ENCODE measurements at places on chromosomes 6 and 20.

- no peak for DNase-seq
Observed at GRCh38 chr6:116369964-116370759, 585 bp upstream of the DSE start.

- DNase-seq, result no peak
Observed at GRCh38 chr6:23478312-23478711, 647.7 kb upstream of the NRSN1 start.

DNA sequence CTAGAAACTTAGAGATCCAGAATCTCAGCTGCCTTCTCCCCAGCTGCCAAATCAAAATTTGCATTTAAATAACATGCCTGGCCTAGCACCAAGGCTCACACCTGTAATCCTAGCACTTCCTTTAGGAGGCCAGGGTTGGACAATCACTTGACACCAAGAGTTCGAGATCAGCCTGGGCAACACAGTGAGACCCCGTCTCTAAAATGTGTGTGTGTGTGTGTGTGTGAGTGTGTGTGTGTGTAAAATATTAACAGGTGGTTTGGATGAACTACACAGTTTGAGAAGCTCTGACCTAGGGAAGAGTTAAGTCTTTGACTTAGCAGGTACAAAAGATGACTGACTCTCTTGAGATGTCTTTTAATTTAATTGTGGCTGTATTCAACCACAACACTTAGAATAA lies 20.2 kb upstream of the CD2AP start:
- DNase-seq, result no peak

GRCh38 chr6:84086545-84087429 lies 53.2 kb downstream of the MRAP2 start:
- no peak for DNase-seq

GRCh38 chr6:14550822-14551221 lies 433.2 kb downstream of the CD83 start:
- DNase-seq, result no peak

DNA sequence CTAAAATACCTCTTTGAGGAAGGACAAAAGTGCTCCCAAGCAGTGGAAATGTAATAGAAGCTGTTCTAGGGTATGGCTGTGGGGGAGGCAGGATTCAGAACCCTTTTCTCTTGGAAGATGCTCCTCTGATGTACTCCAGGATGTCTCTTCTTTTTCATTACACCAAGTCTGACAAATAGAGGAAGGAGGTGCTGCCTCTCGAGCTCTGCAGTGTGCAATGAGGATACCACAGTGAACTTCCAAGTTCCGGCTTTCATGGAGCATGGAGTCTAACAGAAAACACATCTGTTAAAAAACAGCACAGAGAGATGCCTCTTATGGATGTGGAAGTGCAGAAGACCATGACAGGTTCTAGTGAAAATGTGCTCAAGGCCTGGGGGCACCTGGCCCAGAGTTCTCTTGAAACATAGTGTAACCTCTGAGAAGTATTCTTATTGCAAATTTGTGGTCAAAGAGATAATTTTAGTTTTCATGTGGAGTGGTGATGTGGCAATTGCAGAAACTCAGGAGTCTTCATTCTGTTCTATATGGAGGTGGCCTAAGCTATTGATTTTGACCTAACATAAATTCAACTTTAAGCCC lies 362.0 kb upstream of the CITED2 start:
- DNase-seq, result no peak

DNA sequence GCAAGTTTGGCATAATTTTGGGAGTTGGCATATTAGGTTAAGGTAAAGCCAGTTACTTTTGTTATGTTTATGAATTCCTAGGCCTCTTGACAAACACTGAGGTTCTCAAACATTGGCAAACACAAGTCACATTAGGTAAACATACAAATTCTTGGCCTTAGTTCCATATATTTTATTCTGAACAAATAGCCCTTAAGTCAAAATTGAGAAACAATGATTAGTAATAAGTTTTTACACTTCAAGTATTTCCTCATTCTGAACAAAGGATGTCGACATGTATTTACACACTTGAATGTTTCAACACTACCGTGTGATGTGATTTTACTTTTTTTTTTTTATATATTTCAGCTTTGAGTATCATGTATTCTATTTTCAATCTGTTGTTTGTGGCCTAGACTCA lies 3.8 kb upstream of the ECHDC1 start:
- no peak for DNase-seq

GRCh38 chr6:74853991-74854390 lies 351.9 kb downstream of the COL12A1 start:
- no peak for DNase-seq

DNA sequence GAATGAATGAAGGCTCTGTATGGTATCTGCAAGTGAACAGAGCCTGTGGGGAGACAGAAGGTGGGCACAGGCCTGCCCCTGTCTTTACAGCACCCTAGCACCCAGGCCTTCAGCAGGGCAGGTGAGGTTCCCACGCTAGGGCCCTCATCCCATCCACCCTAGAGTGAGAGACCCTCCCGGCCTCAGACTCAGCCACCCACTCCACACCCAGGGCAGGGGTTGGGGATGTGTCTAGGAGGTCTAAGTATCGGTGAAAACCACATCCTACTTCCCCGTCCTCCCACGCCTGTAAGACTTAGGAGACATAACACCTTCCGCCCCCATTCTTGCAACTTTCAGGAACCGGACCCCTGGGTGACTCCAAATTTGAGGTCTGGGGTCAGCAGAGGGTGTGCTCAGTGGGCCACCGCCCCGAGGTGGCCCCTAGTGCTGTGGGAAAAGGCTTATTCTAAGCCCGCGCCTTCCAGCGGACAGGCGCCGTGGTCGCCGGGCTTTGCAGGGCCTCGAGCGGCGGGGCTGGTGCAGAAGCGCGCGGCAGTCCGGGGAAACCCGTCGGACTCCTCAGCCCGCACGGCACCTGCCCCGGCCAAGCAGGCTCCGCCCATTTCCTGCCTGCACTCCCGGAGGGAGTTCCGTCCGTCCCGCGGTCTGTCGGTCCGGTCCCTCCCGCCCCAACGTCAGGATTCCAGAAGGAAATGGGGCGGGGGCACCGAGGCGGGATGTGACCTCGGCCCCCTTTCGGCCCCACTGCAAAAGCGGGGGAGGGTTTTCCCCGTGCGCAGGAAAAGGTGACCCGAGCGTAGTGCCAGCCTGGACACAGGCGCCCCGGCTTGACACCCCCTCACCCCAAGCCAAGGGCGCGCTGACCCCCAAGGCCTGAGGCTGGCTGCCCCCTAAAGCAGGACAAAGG lies 868 bp downstream of the SAMD10 start:
- DNase-seq, result peak; percentile 39

GRCh38 chr20:62066339-62066982 lies 780 bp upstream of the TAF4 start:
- peak; percentile 34 for DNase-seq

DNA sequence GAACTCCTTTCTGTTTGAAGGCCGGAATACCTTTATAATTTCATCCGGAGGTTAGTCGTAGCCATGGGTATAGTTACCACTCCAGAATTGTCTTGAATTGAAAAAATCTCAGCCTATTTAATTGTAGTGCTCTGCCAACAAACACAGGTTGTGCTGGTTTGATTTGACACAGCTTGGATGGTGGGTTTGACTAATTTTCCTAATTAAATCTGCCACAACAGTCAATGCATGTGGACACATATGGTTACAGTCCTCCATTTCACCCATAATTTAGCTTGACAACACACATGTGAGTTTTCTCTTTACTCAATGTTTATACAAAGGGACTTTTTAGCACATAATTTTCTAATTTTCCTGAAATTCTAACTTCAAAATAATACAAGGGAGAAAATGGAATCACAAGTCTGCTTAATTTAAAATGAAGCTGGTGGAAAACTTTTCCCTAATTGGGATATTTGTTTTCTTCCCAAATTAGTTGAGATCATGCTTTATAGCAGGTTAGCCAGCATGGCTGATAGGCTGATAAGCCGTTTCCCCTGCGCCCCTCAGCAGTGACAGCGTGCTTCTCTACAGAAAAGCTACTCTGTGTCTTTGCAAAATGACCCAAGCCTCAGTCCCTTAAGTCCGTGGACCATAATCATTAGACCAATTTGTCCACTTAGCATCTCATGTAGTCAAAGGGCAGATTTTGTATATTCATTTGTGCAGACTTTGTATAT lies 463.5 kb upstream of the FLRT3 start:
- no peak for DNase-seq

GRCh38 chr6:4451081-4451480 lies 315.7 kb upstream of the ECI2 start:
- no peak for DNase-seq

- DNase-seq, result no peak
Observed at GRCh38 chr20:34495916-34496315, 20.3 kb upstream of the DYNLRB1 start.

- DNase-seq, result peak; percentile 92
Observed at GRCh38 chr6:125913864-125914351, 42.7 kb upstream of the HINT3 start.

- no peak for DNase-seq
Observed at GRCh38 chr6:147973806-147974205, 368.8 kb upstream of the SASH1 start.

DNA sequence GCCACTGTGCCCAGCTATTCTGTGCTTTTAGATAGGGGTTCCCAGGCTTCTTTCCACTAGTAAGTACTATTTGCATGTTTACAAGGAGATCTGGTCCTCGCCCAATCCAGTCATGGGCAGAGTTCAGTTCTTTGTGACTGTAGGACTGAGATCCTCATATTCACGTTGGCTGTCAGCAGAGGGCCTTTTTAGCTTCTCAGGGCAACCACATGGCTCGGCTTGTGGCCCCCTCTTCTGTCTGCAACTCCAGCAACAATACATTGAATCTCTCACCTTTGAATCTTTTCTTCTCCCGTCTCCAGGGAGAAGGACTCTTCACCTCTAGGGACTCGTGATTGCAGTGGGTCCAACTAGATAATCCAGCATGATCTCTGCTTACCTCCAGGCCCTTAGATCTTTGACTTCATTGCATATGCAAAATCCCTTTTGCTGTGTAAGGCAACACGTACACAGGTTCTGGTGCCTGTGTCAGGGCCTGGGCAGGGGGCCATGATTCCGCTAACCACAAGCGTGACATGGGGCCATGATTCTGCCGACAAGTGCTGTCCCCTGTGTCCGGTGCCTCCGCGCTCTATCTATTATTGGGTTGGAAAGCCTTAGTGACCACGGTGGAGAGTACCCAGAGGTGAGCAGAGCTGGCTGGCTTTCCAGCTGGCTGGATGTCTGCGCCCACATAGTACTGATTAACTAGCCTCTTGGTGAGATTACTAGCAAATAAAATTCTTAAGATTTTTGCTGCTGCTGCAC lies 5.1 kb downstream of the CCR6 start:
- DNase-seq, result no peak

GRCh38 chr6:40274058-40274457 lies 313.1 kb downstream of the LRFN2 start:
- no peak for DNase-seq

- no peak for DNase-seq
Observed at GRCh38 chr20:63061771-63062100, 55.0 kb upstream of the BHLHE23 start.

DNA sequence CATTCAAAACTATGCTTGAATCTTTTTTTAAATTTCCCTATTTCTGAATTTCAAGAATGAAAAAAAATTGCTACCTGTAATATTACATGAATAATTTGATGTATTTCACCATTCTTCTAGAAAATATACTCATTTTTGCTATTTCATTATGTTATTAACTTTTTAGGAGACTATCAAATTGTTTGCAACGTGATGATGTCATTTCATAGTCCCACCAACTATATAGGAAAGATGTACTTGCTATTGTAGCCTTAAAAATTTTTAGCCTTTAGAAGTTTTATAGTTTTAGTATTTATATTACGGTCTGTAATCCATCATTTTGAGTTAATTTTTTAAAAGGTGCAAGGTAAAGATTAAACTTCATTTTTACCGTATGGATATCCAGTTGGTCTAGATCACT lies 81.4 kb upstream of the AHI1 start:
- no peak for DNase-seq

GRCh38 chr6:29666826-29667130 lies 9.9 kb downstream of the MOG start:
- no peak for DNase-seq

GRCh38 chr6:42255050-42255449 lies 37.4 kb upstream of the MRPS10 start:
- no peak for DNase-seq

DNA sequence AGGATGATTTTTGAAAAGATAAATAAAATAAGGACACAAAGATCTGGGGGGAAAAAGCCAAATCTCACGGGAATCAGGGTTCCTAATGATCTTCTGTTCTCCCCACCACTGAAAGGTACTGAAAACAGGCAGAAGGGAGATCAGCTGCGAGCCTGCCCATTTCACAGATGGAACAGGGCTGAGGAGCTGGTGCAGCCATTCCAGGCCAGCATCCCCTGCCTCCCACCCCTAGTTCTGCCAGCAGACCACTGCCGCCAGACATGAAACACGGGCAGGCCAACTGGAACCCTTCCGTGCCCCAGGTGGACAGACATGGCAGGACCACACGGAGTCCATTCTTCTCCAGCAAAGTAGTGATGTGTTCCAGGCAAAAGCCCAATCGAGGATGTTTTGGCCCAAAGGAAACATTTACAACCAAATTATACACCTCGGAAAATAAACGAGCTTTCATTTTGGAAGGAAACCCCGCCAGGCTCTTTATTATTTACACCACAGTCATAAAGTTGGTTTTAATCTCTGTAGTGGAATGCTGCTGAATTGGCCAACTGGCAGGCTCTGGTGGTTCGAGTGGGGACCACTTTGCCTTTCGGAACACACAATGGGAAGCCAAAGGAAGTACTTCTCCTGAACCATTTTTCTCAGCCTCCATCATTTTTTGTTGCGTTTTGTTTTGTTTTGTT lies 28.2 kb downstream of the ISM1 start:
- DNase-seq, result no peak

- DNase-seq, result peak; percentile 70
Observed at GRCh38 chr6:17392978-17393891, at the start of gene CAP2. Gene CAP2, plus strand, starts transcription at chr6:17393595. Its CDS starts 27,961 bp downstream, at chr6:17421556.

DNA sequence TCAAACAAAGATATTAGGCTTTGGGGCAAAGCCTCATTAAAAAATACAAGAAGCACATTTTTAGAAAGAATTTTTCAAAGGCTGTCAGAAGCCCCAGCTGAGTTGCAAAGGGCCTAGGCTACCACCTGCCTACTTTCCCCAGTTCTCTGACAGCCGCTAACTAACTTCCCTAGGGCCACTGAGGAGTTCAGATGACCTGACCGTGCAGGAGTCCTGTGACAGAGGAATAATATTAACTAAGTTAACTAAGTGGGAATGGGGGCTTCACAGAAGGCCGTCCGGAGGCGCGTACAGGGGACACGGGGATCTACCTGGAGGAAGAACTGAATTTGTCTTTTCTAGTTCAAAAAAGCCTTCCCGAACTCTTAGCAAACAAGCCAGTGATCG lies 884 bp downstream of the MCHR2 start:
- DNase-seq, result no peak

GRCh38 chr6:24060982-24061754 lies 64.8 kb upstream of the NRSN1 start:
- no peak for DNase-seq

DNA sequence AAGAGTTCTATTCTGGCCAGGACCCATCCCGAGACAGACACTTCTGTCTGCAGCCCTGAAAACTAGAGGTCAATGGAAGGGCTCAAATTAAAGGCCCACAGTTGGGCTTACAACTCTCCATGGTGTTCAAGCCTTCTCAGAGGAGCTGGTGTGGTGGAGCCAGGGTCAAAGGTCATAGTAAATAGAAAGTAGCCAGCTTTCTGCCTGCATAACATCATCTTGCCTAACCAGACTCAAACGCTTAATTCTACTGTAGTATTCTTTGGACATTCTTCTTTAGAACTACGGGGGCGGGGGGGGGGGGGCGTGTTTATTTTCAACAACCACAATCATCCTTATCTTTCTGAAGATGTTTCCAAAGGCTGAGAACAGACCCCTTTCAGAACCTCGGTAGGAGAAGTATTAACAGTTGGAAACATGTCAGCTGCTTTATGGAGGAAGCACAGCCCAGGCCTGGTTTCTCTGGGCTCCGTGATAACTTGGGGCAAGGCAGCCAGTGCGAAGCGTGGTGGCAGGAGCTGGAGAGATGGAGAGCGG lies 1.5 kb upstream of the RREB1 start:
- no peak for DNase-seq

All from A172 (cell line).